ENCODE measurements at places on chromosomes 11 and 22.

DNA sequence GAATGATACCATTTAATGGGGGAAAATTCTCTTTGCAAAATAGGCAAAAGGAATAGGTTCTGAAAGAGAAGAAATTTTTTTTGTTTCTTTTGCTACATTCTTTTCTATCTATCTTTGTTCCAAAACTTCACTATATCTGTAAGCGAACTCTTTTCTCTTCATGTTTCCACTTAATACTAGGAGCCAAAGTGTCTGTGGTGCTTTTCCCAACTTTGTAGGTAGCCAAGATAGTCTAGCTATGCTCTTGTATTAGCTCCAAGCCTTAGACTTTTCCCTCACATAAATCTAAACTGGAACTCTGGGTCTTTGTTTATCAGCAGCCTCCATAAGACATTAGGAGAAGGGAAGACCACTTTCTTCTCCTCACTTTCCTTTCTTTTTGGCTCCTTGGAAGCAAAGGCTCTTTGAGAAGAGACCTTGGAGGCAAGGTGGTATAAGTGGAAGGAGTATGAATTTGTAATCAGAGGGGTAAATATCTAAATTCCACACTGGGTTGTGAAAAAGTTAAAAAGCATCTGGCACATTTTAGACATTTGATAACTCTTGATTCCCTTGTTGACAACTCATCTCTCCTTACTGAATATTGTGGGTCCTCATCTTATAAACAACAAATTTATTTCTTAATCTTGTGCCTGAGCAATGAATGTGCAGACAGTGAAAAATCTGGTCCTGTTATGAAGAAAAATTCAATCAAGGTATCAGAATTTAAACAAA, 130.0 kb downstream of the EHF start:
- DNase-seq, result no peak

GRCh38 chr11:133443206-133443747, 89.0 kb downstream of the OPCML start:
- DNase-seq, result no peak

DNA sequence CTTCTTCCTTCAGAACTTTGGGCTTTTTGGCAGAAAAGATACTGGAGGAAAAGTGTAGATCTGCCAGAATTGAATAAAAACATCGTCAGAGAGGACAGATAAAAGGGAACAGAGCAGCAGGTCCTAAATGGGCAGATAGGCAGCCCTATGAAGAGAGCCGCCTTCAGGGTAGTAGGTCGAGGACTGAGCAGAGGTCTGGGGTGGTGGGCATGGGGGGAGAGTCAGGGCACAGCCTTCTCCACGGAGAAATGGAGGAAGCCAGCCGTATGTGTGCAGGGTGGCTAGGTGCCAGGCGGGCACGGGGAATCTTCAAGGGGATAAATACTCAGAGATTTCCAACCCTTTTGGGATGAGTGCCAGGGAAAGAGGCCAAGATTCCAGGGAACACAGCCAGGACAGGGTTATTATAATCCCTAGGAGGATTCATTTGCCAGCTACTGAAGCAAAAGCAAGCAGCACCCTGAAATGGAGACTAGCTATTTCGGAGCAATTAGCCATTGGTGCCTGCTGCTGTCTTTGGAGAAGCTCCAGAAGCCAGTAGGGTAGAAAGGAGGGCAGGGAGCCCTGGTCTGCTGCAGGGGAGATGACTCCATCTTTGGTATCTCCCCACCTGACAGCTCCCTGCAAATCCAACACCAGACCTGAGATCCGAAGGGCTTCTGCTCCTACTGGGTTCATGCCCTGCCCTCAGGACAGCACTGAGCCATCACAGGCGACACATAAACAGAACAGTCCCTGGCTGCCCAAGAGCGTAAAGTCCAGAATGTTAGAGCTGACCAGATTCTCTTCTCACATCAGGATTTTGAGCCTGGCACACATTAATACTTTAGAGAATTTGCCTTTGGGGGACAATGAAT, 174.5 kb upstream of the NTM start:
- DNase-seq, result no peak

GRCh38 chr22:32605576-32605975, 131.0 kb downstream of the FBXO7 start:
- no peak for DNase-seq

- no peak for DNase-seq
Measured at GRCh38 chr22:24937114-24937513, 9.4 kb downstream of the LHFPL7 start.

- DNase-seq, result no peak
Measured at GRCh38 chr11:80388536-80388935, 947.7 kb upstream of the TENM4 start.

DNA sequence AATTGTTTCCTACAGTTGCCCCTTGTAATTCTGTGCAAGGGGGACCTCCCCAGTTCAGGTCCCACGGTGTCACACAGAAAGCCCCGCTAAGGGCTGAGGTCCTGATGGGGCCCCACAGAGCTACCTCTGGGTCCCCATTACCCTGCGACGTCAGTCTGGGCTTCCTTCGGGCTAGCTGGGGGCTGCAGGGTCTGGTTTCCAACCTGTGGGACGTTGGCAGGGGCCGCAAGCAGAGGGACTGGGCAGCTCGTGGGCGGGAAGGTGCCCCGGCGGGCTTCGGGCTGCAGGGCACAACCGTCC, 698 bp downstream of the SLC37A4 start:
- no peak for DNase-seq

- no peak for DNase-seq
Measured at GRCh38 chr11:117794772-117795629, 2.0 kb downstream of the DSCAML1 start.

- peak; percentile 23 for DNase-seq
Measured at GRCh38 chr22:36258701-36259614, 6.0 kb downstream of the APOL1 start.

- DNase-seq, result no peak
Measured at GRCh38 chr11:14237444-14237961, 121.5 kb downstream of the RRAS2 start.

DNA sequence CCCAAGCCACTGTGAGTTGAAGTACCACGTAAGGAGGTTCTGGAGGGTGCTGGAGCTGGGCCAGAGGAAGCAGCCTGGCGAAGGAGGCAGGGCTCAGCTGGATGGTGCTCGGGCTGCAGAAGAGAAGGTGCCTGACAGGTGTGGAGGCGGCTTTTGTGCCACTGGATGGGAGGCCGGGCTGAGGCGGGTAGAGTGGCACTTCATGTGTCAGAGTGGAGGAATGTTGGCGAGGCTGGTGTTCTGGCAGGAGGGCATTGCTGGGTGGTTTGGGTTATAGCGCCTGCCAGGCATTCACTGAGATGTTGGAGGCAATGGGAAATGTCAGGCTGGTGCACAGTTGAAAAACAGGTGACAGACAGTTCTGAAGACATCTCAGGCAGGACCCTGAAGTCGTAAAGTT, 24.2 kb downstream of the UBE2L3 start:
- no peak for DNase-seq

- no peak for DNase-seq
Measured at GRCh38 chr11:13348305-13348704, 70.7 kb downstream of the BMAL1 start.

DNA sequence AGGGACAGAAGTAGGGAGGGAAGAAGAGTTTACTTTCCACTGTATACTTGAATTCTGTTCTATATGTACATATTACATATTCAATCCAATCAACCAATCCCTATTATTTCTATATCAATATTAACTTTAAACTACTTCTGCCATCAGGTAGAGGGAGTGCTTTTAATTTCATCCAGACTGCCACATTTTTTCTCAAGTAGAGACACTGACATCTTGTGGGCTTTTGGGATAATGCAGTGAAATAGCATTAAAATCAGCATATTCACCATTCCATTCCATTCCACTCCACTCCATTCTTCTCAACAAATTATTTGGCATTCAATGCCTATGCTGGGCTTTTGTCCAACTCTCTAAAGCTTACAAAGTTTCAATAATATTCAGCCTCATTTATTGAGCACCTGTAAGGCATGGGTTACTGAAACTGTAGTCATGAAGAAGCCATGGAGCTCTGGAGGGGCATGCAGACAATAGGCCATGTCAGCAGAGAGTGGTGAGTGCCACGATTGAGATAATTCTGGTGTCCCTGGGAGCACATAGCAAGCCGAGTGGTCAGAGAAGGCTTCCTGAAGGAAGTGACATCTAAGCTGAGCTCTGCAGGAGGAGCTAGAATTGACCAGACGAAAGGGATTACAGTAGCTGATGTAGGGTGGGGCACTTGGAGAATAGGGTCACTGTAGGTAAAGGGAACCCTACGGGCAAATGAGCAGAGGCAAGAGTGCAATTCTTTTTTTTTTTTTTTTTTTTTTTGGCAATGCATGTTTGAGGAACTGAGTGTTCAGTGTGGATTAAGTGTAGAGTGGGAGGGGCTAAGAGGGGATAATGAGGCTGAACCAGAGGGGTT, 12.8 kb upstream of the CLPB start:
- DNase-seq, result no peak

DNA sequence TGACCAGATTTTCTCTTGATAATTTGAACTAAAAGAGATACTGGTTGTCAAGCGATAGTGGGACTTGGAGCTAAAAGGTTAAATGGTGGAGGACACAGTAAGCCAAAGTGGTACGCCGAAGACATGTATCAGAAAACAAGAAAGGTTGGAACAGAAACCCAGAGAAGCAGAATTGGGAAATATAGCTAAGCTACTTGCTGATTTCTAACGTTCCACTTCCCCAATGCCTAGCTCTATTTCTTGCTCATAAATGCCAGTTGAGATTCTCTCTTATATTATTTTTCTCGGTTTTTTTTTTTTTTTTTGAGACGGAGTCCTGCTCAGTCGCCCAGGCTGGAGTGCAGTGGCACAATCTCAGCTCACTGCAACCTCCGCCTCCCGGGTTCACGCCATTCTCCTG, 12.7 kb downstream of the TMEM41B start:
- DNase-seq, result no peak

- DNase-seq, result no peak
Measured at GRCh38 chr11:60785806-60786361, 751 bp downstream of the MS4A10 start.

GRCh38 chr11:21582791-21583190, 610.1 kb upstream of the ANO5 start:
- no peak for DNase-seq

DNA sequence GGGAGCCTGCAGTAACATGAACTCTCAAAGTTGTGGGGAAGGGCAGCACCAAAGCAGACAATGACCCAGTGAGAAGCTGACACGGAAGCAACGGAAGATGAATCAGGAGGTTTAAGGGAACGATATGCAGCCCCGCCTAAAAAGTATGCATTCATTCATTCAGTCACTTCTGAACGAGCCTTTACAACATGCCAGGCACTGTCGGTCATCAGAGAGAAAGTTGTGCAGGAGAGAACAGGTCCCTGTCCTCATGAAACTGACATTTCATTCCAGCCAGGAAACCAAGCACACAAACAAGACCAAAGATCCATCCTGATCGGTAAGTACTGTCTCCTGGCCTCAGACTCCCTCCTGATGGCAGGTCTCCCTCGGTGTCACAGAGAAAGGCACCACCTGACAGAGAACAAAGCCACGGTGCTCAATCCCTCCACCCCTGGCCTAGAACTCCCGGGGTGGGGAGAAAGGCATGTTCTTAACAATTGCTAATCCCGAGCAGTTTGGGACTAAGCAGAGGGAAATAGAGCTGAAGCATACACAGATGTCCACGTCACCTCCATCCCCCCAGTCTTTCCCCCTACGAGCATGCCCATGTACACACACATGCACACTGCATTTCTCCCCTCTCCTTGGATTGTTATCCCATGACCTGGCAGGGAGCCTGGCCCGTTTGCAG, 49.3 kb downstream of the LRFN4 start:
- DNase-seq, result no peak

DNA sequence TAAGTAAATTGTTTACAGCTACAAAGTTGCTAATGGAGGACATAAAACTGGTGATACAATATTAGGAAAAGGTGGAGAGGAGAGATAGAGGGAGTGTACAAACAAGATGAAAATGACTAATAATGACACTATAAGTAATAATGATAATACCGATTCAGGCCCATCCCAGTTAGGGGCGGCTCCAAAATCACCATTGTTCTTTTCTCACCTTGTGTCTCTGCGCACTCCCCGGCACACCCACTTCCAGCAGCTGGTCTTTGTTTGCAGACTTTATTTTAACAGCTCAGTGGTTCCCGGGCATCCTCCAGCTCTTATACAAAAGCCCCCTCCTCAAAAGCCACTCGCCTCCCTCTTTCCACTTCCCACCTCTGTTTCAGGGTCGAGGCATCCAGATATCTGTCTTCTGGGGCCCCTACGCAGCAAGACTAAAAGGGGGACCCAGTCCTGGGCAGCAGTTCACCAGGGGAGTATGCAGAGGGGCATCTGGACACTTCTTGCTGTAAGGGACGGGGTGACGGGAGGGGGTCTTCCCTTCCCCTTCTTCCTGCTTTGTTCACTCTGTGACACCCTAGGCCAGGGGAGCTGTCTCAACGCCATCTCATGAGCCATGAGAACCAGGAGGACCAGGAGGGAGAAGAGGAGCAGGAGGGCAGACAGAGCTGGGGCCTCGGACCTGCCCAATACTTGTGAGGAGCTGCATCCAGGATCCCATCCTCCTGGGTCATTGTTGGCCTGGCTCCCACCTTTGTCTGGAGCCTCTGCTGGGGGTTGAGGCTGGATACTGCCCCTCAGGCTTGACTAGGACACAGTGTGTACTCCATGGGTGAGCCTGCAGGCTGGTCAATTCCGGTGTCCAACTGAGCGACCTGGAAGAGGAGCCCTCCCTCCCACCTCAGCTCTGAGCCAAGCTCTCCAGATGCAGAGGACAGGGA, 2.7 kb downstream of the APOL2 start:
- no peak for DNase-seq

GRCh38 chr11:92558323-92558722, 333.7 kb downstream of the FAT3 start:
- DNase-seq, result no peak

DNA sequence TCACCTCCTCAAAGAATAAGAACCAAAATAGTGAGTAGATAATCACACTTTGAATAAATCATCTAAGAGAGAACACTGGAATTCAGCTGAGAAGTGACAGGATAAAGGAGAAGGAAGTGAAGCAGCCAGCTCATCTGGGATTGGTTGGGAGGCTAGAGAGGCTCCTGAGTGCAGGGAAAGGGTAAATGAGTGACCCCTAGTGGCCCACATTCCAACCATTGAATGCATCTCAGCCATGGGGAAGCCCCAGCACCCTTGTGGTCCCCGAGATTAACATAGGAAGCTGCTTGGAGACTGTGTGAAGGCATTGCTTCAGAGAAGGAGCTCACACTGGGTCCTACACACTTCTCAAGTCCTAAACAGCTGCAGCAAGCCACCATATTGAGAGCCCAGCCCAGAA, 82.3 kb downstream of the JRKL start:
- DNase-seq, result no peak

- DNase-seq, result peak; percentile 78
Measured at GRCh38 chr11:235609-235996, 539 bp downstream of the SIRT3 start.

GRCh38 chr11:57081356-57081755, 92.6 kb downstream of the OR5AK2 start:
- no peak for DNase-seq

GRCh38 chr11:72433455-72434036, 785 bp downstream of the CLPB start:
- no peak for DNase-seq

GRCh38 chr11:67289226-67289650, at the start of gene ANKRD13D:
Gene ANKRD13D (plus strand): TSS chr11:67289303. CDS start chr11:67289461, 158 bp downstream.
- DNase-seq, result no peak

- DNase-seq, result no peak
Measured at GRCh38 chr11:23112390-23112789, 252.1 kb upstream of the CCDC179 start.
